ENCODE measurements at places on chromosomes 11 and 22.

GRCh38 chr11:119755356-119756071, 26.5 kb upstream of the NECTIN1 start:
- no peak for DNase-seq

GRCh38 chr11:44255406-44256071, 54.4 kb downstream of the ALX4 start:
- DNase-seq: no peak

DNA sequence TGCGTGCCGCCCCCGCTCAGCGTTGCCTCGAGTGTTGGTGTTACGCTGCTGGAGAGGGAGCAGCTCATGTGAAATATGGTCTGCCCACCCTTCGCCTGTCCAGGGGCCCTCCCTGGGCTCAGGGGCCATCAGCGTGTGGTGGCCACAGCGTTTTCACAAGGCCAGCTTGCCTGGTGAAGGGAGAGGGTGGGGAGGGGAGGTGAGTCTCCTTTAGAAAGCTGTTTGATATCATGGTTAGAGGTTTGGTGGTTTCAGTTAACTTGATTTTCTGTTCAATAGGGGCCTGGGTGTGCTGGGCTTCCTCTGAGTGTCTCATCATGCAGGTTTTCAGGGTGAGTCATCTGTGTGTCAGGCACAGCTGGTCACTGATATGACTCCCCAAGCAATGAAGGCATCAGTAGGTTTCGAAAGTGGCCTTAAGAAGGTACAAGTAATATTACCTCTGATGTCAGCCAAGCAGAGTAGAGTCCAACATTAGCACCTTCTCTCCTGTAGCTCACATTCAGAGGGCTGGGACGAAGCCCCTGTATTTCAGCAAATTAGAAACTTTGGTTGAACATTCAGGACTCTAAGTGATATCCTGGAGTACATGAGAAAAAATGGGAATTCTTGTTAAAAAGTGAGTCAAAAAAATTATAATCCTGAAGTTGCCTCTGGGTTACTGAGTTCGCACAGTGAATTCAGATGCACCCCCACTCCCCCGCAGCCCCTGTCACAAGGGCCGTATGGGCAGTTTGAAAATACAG, 172.5 kb downstream of the TBC1D22A start:
- no peak for DNase-seq

- DNase-seq: no peak
Measured at GRCh38 chr22:40220316-40221054, 42.8 kb downstream of the TNRC6B start.

DNA sequence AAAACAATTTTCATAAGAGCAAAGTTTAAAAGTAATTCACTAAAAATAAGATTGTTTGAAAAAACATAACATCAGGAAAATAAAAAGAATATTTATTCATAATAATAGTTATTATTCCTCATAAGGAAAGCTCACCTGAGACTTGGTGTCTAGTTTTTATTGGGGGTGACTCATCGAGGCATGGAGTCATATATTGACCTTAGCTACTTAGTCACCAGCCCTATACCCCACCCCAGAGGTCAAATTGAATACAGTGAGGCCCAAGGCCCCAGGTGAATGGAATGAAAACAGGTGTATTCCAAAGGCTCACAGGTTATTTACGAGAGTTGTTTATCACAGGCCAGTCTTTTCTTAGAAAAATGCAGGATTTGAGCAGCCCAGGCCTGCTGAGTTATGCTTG, 36.9 kb downstream of the CNTF start:
- no peak for DNase-seq

DNA sequence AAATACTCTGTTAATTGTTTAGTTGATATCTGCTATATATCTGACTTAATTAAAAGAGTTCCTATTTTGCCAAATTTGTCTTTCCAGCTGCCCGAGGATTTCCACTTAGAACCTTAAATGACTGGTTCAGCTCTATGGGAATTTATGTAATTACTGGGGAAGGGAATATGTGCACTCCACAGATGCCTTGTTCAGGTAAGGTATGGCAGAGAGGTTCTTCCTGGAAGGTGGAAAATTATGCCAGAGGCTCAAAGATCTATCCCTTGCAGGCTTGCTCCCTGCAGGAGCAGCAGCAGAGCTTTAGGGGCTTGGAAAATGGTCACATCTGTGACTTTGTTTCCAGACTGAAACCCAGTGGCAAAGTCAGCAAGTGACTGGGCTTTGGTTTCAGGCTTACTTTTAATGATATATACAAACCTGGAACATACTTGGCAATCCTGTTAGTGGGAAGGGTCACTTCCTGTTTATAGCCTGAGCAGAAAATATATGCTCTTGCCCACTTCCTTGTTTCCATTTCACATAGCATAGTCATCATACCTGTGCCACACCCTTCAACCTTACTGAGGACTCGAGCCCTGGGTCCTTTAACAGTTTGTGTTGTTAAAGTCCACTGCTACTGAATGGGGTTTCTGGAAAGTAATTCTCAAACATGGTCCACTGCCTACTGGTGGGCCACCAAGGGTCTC, 23.7 kb downstream of the WBP2NL start:
- DNase-seq: no peak

DNA sequence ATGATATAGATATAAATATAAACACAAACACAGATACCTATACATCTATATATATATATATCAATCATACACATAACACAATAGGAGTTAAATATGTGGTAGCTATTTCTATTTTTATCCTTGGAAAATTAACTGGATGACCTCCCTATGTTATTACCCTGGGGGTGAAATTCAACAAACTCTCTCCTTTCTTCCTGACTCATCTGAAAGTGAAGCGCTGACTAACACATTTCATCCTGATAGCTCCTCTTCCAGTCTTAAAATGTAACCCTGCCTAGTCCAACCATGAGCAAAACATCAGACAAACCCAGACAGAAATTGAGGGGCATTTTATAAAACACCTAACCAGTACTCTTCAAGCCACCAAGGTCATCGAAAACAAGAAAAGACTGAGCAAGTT, 220.6 kb upstream of the ISX start:
- DNase-seq: no peak

DNA sequence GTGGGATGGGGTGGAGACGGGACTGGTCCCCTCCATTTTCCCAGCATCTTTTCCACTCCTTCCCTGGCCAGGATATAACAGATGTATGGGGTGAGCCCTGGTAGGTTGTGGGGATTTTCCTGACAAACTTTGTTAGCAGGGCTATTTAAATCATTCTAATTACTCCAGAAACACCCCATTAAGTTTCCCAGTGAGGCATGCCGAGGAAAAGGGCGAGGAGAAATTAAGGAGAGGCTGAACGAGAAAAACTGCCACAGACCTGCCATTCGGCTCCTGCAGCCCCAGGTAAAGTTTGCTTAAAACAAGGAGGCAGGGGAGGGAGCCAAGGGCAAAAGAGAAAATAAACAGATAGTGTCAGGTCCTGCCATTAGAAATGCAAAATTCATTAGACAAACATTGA, 428.2 kb downstream of the BUD13 start:
- no peak for DNase-seq

GRCh38 chr11:3834664-3835461, 5.9 kb downstream of the RHOG start:
- no peak for DNase-seq

- no peak for DNase-seq
Measured at GRCh38 chr11:83367745-83368144, 81.6 kb upstream of the CCDC90B start.

GRCh38 chr11:12857572-12857971, 151.5 kb upstream of the RASSF10 start:
- no peak for DNase-seq

DNA sequence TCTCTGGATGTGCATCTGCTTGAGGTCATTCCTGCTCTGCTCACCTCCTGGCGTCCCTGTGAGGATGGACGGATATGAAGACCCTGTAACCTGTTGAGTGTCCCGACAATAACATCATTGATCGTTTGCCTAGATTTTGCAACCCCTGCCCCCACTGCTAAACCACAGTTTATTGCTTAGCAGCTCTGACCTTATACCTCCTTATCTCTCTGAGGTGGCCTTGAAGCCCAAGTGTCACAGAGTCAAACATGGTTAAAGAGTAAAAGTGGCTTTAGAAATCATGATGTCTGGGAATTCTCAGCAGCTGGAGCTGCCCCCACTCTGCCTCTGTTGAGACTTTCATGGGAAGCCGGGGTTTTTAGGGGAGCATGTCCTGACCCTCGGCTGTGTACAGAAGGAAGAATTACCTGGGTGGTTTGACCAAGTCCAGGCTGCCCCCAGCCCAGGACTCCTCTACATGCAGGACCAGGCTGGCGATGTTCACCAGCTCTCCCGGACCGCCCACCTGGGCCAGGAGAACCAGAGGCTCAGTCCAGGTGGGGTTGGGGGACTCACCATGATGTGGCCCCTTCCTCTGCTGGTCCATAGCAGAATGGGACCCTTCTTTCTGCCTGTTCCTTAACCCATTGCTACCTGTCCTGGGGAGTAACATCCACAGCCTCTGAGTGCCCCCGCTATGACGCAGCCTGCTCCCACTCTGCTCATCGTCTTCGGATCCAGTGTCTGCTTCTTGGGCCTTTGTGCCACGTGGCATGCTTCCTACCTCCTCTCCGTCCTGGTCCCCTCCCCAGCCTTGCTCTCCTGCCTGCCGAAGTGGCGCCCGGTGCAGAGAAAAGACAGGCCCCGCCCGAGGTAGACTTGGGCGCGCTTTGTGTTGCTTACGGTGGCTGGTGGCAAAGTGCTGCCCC, 33.4 kb upstream of the FTH1 start:
- no peak for DNase-seq

DNA sequence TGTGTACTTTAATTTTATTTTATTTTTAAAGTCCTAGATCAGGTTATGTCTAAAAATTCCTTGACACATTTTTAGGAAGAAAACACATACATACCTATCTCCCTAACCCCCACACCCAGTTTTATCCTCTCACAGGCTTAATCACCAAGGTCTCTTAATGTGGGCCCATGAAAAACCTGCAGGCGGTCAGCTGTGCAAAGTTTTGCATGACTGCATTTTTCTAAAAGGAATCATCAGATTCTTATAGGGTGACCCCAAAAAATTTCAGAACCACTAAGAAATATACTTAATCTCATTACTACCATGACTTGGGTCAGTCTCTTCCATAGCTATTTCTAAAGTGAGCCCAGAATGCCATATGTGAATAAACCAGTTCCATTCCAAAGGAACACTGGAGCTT, 19.8 kb downstream of the SAA1 start:
- no peak for DNase-seq

DNA sequence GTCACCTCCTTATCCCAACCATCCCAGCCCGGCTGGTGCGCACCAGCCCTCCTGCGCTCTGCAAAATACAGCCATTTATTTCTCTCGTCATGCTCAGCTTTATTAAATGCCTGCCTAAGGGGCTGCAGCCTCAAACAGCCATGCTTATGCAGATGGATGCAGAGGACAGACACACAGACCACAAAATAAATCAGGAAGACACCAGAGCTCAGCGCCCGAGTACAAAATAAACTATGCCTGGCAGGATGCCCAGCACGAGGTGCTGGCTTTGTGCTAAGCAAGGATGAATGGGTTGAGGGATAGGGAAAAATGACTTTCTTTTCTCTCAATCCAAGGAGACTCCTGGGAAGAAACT, 70.5 kb downstream of the RPUSD4 start:
- DNase-seq: no peak

DNA sequence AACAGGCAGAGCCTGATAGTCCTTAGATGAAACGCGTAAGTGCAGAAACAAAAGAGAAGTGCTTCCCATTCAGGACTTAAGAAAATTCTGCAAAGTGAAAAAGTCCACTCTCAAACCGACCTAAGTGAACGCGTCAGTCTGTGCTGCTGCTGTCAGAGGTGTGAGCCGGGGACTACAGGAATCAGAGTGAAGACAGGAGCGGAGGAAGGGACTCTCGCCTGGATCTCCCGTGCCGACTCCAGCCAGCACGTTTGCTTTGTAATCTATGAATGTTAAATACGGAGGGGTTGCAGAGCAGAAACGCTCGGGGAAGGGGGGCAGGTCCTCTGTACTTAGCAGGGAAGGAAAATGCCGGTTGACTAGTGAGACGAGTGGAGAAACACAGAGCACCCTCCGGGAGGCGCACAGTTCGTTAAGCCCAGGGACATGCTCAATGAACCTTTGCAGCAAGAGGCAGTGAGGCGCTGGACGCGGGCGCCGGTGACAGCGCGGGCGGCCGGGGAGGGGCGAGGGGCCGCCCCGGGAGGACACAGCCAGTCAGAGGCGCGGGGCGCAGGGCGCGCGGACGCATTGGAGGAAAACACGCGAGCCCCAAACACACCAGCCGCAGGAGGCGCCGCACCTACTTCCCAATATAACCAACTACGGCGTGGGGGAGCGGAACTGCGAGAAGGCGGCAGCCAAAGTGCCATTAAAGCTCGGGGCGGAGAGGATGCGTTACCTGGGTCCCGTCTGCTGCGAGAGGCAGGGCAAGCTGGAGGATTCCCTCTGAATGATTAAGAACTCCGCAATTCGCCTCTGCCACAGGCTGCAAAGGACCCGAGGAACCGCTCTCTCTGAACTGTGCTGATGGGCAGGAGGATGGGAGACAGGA, at the start of gene CNTN5:
TSS of gene CNTN5 (plus strand) at position 598 of the 874 bp plus-strand sequence.
- DNase-seq: peak; percentile 59

GRCh38 chr11:78217650-78218541, 29.2 kb downstream of the USP35 start:
- DNase-seq: no peak

DNA sequence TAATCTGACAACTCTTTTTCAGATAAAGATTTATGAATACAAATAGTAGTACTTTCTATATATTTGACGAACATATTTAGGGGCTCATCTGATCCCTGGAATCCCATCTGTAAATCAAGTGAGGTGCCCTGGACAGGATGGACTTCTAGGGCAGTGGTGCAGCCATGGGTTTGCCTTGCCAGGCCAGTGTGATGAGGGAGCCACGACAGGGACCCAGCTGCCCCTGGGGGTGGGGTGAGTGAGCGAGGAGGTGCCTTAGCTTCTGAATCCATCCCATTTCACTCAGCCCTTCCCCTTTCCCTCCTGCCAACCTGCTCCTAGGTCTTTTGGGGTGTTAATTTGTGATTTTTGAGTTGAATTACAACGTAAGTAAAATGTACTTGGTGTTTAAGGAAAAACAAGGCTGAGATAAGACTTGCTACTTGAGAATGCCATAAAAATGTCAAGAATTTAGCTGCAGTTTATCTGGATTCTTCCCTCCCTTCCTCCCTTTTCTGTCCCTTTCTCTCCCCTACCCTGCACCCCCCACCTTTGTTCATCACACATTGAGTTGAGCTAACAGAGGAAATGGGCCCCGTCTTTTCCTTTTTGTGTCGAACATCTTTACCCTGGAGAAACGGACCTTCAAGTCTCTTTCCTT, 60.8 kb downstream of the PPFIBP2 start:
- DNase-seq: no peak

DNA sequence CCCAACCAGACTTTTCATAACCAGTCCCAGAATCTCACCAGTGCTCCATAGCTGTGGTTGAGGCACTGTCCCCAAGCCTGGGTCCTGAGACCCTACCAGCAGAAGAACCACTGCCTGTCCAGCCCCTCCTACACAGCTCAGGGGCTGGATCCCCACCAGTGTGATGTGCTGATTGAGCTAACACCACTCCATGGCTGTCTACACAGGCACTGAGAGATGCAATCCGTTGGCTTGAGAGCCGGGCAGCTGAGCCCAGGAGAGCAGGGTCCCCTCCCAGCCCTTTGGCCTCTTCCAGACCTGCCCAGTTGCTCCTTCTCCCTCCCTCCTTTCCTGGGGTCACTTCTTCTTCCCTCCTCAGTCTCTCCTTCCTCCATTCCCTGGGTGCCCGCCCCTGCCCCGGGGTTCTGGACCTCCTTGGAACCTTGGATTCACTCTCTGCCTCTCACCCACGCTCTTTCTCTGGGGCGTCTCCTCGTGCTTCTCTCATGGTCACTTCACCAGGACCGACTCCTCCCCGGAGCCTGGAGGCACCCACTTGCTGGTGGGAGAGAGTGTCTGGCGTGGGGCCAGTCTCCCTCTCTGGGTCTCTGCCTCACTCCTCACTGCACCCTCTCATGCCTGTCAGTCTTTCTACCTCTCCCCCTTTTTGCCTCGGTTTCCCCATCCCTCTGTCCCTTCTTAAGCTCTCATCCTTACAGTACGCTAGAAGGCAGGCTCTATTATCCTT, 706 bp upstream of the SCYL1 start:
- DNase-seq: peak; percentile 43

Measured in hypothalamus (tissue), 51 donors.